ENCODE measurements at places on chromosomes 1 and 21. TPM values are rescaled to one million over a fixed set of nuclear protein-coding genes. Genes with fewer than 3 reads are reported as not detected.
A peak's percentile ranks its signal among the peaks of the same experiment; 100 is the strongest.

- no peak for DNase-seq
Observed at GRCh38 chr1:162056043-162056442, 13.4 kb upstream of the NOS1AP start.

DNA sequence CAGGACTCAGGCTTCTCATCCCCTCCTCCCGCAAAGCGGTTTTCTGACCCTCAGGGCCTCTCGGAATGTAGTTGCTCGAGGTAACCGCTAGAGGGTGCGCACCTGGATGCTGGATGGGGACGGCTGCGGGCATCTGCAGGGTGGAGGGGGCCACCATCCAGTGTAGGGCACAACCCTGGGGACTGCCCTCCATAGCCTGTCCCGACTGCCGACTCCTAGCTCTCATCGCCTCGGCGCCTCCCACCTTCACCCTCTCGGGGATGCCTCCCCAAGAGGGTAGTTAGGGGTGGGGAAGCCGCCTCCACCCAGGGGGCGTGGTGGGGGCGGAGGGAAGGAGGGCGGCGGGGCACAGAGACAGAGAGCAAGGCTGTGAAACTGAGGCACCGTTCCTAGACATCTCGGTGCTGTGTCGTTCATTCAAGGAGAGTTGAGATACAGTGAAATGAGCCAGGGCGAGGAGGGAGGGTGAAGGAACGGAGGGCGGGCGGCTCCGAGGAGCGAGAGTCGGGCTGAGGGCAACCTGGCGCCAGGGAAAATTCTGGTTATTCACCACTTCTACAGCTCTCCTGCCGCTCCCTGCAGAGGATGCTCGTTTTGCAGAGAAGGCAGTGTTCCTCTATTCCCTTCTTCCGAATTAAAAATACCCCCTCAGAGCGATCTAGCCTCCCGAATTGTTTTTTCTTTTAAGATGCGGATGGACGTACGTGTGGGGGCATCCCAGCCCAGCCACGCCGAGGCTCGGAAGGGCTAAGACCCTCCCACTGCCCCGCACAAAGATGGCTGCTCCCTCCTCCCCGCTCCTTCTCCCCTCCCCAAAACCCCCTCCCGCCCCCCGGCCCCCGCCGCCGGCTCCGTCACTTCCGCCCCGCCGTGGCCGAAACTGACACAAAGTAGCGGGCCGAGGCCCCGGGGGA, at the start of gene ATP8B2:
TSS of gene ATP8B2 (plus strand) at position 857 of the 914 bp plus-strand sequence. CDS start 2,617 bp downstream, outside the sequence.
- DNase-seq = peak; percentile 91

- no peak for DNase-seq
Observed at GRCh38 chr1:174219606-174220370, 60.5 kb downstream of the RABGAP1L start.

The SELENBP1 gene
- total RNA-seq = 21.2 TPM

The GABRD gene
- 1.1 TPM for total RNA-seq

The SLFNL1 gene
- 0.30 TPM for total RNA-seq

Data from cardiac septum (tissue), 1 donor.